SJSA1 (cell line): ENCODE measurements at places on chromosomes 6 and 20. TPM values are rescaled to one million over a fixed set of nuclear protein-coding genes. Genes with fewer than 3 reads are reported as not detected.

The FAXC gene
- total RNA-seq = 10.5 and 20.5 TPM in 2 replicates

The PGK2 gene
- total RNA-seq = not detected in 2 replicates

The NRN1 gene
- total RNA-seq = 19.4 and 20.6 TPM in 2 replicates

The VTA1 gene
- total RNA-seq = 66.2 and 119 TPM in 2 replicates

GRCh38 chr6:149876241-149876933 lies 12.2 kb upstream of the LRP11 start:
- DNase-seq = no peak

The NNAT gene
- not detected in 2 replicates for total RNA-seq

The NKAIN4 gene
- total RNA-seq = not detected in 2 replicates

DNA sequence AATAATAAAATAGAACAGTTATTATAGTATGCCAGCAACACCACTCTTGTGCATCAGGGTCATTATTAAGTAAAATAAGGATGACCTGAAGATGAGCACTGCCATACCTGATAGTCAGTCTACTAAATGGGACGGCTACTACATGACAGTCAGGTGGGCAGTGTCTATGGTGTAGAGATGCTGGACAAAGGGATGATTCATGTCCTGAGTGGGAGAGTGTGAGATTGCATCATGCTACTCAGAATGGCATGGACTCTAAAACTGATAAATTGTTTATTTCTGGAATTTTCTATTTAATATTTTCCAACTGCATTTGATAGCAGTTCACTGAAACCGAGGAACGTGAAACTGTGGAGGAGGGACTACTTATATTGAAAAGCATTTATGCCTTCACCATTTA lies 38.8 kb downstream of the SNX9 start:
- no peak for DNase-seq

The CCDC170 gene
- 0.61 and 2.4 TPM in 2 replicates for total RNA-seq

DNA sequence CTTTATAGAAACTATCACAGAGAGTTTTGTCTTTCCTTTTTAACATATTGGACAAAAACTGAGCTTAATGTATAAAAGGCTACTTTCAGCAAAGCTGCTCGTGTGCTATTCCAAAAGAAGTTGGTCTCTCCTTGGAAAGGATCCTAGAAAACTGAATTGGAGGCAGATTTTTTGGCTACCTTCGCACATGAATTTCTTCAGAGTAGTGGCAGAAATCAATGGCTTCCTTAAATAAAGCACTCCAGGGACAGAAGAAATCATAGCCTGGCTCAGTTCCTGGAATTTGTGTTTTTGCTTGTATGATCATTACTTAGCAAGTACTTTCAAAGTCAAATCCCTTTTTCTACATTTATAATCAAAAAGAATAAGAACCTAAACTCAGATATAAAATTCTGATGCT lies 780.3 kb downstream of the PHF3 start:
- DNase-seq = no peak

DNA sequence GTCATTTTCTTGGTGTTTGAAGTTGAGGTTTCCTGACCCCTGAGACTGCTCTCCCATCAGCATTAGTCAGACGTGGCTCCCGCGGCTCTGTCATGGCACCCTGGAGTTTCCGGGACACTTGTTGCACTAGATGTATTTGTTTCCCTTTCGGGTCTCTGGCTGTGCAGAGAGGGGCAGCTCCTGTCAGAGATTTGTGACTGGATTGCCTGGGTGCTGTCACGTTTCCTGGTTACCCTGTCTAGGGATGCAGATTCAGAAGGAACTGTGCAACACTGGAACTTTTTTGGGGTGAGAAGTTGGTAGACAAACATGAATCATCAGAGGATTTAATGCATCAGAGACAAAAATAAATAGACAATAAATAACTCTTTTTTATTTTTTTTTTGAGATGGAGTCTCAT lies 431.8 kb upstream of the MAN1A1 start:
- no peak for DNase-seq

The LAMA4 gene
- 0.53 and 1.8 TPM in 2 replicates for total RNA-seq

The GRM4 gene
- total RNA-seq = not detected in 2 replicates

DNA sequence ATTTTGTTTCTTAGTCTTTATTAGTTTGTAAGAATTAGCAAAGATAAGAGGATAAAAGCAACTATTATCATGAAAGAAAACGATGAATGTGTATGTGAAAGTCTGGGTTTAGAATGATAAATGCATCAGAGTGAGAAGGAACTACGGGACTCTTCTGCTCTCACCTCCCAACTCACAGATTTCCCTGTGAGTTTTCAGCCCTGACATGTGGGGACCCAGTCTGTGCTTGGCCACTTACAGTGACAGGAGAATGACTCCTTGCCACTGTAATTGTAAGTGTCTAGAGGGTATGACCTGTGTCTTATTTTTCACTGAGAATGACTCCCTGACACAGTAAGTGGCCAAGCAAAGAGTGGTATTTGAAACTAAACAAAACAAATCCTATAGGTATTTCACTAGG lies 2.5 kb downstream of the HLA-DPA1 start:
- DNase-seq = no peak

- no peak for DNase-seq
Observed at GRCh38 chr6:116111552-116112528, 11.2 kb downstream of the NT5DC1 start.

- no peak for DNase-seq
Observed at GRCh38 chr6:111941686-111942330, 68.6 kb upstream of the FYN start.

The TSBP1 gene
- not detected in 2 replicates for total RNA-seq

- no peak for DNase-seq
Observed at GRCh38 chr20:20198011-20198410, 145.7 kb downstream of the CFAP61 start.

DNA sequence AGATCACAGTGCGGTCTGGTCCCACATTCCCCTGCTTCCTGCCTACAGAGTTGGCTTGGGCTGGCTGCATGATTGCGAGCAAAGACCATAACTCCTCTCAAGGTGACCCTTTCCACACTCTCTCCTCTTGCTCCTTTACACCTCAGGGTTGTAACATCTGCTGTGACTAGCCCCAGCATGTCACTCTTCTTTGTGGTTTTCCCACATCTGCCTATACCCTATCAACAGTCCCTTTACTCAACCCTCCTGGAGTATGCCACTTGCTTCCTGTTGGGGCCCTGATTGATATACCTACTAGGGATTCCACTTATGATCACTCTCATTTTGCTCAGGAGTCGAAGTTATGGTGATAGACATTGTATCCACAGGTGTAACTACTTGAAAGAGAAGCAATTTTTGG lies 58.9 kb upstream of the SGK1 start:
- DNase-seq = no peak

GRCh38 chr6:54284161-54284860 lies 23.9 kb upstream of the TINAG start:
- no peak for DNase-seq

The SYTL3 gene
- 14.7 and 17.5 TPM in 2 replicates for total RNA-seq

DNA sequence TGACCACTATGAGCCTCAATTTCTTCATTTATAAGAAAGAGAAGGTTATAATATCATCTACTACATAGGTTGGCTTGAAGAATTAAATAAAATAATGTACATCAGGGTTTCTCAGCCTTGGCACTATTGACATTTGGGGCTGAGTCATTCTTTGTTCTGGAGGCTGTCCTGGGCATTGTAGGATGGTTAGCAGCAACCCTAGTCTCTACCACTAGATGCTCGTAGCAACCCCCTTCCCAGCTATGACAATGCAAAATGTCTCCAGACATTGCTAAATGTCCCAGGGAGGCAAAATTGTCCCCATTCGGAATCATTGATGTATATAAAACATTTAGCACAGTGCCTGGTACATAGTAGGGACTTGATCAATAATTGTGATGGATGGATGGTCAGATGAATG lies 152.1 kb downstream of the KHDC1L start:
- no peak for DNase-seq

The PLN gene
- not detected in 2 replicates for total RNA-seq

GRCh38 chr6:109092074-109092473 lies 2.6 kb downstream of the SESN1 start:
- no peak for DNase-seq

- no peak for DNase-seq
Observed at GRCh38 chr6:1806935-1807334, 197.2 kb downstream of the FOXC1 start.

The ENTPD6 gene
- 68.0 and 77.0 TPM in 2 replicates for total RNA-seq

GRCh38 chr6:11434565-11435326 lies 102.8 kb upstream of the TMEM170B start:
- peak; percentile 65 for DNase-seq

The KHDC1 gene
- total RNA-seq = 0.66 and 2.2 TPM in 2 replicates

- no peak for DNase-seq
Observed at GRCh38 chr20:32157611-32158010, 48.1 kb downstream of the TM9SF4 start.

DNA sequence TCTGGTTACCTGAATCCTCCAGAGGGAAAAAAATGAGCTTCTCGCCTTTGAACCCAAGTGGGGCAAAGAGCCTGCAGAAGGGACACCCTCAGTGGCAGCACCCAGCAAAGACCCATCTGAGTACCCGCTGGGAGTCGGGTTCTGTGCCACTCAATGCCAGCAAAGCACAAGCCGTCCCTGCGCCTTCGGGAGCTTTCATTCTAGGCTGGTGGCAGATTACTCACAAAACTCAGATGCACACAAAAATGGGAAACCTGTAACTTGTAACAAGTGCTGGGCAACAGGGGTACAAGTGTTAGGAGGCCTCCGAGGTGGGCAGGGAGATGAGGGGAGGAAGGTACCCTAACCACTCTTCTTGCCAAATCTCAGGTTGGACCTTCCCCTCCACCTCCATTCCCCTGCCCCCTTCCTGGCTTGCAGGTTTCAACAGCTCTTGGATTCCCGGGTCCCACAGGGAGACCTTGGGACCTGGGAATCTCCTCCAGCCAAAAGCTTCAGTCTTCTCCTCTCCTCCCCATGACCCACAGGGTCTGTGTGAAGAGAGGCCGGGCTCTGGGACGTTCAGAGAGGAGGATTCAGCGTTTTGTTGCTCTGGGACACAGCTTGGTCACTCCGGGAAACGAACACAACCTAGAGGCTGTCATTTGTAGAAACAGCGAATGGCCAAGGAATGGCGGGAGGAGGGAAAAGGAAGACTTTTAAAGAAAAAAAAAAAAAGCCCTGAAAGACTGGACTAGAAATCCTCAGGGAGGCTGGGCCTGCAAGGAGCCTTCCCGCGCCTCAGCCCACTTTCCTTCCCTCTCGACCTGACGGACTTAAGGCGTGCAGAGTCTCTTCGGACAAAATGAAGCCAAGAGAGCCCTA lies 1.2 kb upstream of the PARD6B start:
- DNase-seq = no peak

DNA sequence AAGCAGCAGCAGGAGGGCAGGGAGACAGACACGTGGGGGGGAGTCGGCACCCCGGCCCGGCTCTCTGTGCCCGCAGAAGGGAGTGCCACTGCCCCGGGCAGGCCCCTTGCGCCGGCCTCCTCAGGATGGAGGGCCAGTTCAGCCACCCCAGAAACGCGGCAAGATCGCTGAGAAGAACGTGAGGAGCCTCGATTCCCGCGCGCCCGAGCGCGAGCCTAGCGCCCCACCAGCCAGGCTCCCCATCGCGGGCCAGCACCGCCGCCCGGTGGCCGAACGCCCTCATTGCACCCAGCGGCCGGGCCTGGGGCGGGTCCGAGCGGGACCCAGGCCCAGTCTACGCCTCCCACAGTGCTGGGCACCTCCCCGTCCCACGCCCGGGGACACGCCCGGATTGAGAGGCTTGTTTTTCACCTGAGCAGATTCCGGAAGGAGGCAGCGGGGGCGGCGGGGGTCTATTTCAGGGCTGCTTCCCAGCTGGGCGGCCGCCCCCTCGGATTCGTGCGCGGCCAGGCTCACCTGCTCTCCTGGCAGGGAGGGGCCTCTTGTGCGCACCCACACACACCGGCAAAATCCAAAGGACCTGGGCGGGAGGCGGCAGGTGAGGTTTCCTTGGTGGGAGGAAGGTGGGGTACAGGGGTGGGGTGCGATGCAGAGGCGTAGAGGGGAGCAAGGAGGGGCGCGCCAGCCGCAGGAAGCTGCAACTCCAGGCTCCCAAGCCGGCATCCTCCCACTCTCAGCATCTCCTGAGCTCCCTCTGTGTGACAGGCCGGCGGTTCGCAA lies 9.0 kb upstream of the GRM4 start:
- peak; percentile 64 for DNase-seq

DNA sequence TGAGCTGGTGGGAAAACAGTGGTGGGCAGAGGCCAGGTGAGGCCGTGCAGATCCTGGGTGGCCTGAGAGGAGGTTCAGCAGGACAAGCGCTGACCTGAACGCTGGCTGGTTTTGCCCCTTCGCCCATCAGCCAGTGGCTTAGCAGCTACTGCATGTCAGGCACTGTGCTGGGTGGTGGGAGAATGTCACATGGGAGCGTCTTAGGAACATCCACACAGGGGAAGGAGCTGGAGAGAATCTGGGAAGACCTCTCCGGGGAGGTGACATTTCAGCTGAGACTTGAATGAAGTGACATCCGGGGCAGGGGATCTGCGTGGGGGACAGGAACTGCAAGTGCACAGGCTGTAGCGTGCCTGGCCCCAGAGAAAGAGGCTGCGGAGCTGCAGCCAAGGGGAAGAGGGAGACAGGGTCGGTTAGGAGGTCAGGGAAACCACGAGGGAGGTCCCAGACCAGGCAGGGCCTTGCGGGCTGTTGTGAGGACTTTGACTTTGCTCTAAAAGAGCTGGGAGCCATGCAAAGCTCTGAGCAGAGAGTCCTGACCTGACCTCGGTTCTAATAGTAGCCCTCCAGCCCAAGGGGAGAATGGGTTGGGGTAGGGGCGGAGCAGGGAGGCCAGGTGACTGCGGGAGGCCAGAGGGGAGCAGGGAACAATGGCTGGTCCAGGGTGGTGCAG lies 156.8 kb upstream of the PTPN1 start:
- no peak for DNase-seq

DNA sequence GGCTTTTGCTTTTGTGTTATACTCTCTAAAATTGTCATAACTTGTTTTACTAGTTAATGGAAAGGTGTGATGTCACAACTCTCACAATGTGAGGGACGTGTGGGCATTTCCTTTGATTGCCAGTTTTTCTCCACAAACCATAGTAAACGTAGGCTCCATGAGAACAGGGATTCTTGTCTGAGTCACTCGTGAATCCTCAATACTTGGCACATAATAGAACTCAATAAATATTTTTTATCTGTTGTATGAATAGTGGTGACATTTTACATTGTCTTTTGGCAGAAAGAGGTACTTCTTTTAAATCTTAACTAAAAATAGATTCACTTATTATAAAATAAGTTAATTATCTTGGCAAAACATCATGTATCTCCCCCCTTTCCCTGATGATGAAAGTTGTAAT lies 69.0 kb upstream of the CNKSR3 start:
- DNase-seq = no peak

- no peak for DNase-seq
Observed at GRCh38 chr20:11008444-11009033, 334.7 kb upstream of the JAG1 start.

The PAX1 gene
- total RNA-seq = not detected in 2 replicates
